ENCODE measurements at places on chromosomes 3 and 15.

DNA sequence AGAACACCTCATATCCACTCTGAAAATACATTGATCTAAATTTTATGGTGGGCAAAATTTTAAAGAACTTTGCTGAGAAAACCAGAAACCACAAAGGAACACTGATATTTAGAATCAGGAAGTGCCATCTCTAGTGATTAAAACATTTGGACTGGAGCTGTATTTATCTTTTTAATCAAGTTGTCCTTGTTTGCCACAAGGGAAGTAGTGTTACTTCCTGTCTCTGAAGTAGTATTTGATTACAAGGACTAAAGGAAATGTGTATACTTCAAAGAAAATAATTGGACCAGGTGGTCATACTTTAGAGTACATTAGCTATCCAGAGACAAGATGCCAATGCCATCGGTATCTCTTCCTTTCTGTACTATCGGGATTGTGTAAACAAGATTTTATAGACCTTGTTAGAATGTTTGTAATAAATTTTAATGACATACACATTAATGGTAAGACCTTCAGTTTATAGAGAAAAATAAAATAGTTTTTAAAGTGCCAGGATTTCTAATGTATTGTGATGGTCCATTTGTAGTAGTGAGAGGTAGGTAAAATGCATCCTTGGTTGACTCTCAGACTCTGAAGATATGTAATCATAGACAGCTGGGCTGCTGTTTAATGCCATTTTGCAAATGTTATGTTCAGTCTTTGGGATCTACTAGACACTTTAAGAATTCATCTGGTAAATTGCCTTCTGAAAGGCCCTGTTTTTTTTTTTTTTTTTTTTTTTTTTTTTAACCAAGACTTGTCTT, 131.9 kb downstream of the B3GALNT1 start:
- no peak for DNase-seq

- peak; percentile 28 for DNase-seq
Observed at GRCh38 chr3:14988988-14989394, 41.6 kb downstream of the NR2C2 start.

GRCh38 chr15:62840526-62841268, 201.8 kb upstream of the TPM1 start:
- no peak for DNase-seq

DNA sequence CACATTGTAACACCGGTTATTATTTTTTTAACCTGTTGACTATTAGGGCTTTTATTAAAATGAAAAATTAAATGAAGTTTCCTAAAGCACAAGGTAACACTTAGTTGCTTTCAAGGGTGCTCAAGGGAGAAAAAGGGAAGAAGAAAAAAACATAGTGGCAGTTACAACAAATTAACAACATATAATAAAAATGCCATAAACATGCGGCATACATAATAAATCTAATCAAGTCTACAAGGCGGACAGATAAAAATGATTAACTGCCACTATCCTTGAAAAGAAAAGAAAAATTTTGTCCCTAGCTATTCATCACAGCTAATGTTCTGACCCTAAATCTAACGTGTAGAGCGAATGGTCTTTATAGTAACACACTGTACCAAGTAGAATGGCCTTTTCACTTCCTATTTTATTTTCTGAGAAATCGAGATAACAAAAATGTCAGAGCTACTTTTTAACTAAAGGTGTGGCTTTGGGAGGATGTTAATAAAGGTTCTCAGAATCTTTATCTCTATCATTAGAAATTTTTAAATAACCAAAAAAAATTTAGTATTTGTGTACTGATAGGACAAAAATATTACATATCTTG, 194.9 kb downstream of the FOXP1 start:
- no peak for DNase-seq

DNA sequence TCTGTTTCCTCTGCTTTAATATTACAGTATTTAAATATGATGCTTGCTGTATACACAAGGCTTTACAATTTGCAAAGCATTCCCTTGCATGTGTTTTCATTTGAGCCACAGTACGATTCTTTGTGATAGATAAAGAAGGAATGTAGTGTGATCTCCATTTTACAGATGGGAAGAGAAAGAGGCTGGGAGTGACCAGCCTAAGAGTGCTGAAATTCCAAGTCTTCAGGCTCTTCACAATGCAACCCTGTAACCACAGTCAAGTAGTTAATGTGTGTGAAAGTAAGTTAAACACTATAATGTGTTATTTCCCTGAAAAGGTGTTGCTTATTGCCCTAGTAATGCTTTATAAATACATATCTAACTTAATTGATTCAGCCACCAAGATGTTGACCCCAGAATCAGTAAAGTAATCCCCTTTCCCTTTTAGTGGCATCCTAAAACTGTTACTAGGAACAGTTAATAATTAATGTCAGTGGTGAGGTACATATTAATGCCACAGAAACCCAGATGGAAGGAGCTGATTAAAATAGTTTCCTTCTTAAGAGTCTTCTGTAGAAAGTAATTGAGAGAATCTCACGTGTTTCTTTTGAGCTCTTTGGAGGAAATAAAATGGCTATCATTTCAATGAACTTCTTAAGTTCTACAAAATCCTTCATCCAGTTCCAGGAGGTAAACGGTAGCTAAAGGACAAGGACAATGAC, 110.4 kb downstream of the IL12A start:
- DNase-seq, result no peak

DNA sequence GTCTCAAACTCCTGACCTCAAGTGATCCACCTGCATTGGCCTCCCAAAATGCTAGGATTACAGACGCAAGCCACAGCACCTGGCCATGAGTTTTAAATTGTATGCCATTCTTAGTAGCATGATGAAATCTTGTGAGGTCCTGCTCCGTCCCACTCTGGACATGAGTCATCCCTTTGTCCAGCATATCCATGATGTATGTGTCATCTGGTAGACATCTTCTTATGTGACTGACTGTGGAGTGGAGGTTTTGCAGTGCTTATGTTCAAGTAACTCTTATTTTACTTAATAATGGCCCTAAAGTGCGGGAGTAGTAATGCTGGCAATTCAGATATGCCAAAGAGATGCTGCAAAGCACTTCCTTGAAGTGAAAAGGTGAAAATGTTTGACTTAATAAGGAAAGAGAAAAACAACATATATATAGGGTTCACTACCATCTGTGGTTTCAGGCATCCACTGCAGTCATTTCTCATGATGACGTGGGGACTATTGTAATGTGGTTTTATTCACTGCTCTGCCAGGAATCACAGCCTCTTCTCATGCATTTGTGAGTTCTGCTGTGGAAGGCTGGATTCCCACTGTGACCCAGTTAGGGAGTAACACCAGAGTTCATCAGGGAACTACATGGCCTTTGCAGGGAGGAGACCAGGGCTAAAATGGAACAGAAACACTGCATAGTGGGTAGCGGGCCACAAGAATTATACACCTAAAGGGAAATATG, 204.6 kb upstream of the STRIT1 start:
- no peak for DNase-seq
